ENCODE measurements at places on chromosomes 3 and 15. TPM values are rescaled to one million over a fixed set of nuclear protein-coding genes. Genes with fewer than 3 reads are reported as not detected.

Gene PLCH1
- total RNA-seq = 11.0 TPM

GRCh38 chr15:52746162-52746757 is 43.9 kb downstream of the ONECUT1 start:
- no peak for DNase-seq

GRCh38 chr3:49609815-49610214 is 55.5 kb downstream of the BSN start:
- no peak for DNase-seq

Gene PRSS50
- total RNA-seq = not detected

Gene ZNF860
- 0.53 TPM for total RNA-seq

Gene OR4F6
- total RNA-seq = not detected

DNA sequence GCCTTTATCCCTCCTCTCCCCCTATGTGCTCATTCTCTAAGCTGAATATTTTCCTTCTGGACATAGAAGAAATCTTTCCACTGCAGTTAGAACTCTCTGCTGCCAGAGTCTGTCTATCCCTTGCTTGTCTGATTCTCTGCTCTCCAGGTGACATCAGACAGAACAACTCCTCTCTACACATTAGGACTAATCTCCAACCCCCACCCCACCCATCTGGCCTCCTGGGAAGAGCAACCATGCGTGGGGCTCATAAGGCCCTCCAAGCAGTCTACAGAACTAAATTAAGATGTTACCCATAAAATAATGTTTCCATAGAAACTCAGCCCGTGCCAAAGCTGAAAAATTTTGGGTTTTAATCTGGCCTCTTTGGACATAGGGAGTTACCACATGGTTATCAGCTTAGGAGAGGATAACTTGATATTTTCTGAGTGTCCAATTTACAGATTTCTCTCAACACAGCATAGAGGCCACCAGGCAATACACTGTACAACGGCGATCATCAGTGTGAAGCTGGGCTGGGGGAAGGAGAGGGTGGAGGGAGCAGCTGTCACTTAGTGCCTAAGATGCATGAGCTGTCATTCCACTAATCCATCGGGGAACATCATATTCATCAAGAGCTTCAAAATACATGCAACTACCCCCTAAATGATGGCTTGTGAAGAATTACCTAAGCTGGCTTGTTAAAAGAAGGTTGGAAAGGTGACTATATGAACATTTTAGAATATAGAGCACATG is 199.4 kb downstream of the CLSTN2 start:
- no peak for DNase-seq

DNA sequence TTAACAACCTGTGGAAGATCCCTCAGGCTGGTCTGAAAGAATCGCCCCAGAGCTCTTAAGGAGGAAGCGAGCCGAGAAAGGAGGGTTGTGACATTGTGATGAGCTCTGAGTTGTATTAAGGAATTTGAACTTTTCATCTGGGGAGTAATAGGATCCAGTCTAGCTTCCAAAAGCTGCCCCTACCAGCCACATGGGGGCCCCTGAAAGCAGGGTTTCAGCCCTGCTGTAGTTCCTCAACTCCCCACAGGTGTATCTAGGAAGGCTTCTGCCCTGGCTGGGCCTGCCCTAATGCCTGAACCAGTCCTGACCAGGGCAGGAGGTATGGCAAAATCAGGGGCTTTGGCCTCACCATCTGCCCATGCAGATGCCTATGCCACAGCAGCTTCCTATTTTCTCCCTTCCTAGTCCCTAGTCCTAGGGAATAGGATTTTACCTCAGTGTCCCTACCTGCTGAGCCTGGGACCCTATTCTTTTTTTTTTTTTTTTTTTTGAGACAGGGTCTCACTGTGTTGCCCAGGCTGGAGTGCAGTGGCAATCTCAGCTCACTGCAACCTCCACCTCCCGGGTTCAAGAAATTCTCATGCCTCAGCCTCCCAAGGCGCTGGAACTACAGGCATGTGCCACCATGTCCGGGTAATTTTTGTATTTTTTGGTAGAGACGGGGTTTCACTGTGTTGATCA is 5.0 kb upstream of the AP3S2 start:
- no peak for DNase-seq

DNA sequence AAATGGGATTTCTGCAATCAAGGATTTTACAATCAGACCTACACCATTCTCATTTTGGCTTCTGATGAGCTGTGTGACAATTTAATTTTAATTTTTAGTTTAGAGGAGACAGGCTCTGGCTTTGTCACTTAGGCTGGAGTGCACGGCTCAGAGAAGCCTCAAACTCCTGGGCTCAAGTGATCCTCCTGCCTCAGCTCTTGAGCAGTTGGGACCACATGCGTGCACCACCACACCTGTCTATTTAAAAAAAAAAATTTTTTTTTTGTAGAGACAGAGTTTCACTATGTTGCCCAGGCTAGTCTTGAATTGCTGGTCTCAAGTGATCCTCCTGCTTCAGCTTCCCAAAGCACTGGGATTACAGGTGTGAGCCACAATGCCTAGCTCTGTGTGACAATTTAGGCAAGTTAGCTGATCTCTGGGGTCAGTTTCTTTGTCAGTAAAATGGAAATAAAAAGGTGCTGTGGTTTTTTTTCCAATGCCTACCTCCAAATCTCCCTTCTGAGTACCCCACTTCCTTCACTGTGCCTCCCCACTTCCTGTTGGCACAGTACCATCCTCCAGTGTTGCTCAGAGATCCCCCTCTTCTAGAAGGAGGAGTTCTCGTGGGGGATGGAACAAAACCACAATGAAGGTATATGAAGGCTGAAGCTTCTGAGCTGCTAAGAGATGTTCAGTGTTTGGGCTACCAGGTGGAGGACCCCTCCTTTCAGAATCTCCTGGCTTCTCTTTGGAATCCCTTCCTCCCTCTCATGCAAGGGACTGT is 54.1 kb upstream of the GSK3B start:
- no peak for DNase-seq
